Type B pancreatic cell (in vitro differentiated cells): ENCODE measurements at places on chromosomes 2 and 18. TPM values are rescaled to one million over a fixed set of nuclear protein-coding genes. Genes with fewer than 3 reads are reported as not detected.

GRCh38 chr2:185221-185620 lies 78.6 kb downstream of the SH3YL1 start:
- no peak for DNase-seq

DNA sequence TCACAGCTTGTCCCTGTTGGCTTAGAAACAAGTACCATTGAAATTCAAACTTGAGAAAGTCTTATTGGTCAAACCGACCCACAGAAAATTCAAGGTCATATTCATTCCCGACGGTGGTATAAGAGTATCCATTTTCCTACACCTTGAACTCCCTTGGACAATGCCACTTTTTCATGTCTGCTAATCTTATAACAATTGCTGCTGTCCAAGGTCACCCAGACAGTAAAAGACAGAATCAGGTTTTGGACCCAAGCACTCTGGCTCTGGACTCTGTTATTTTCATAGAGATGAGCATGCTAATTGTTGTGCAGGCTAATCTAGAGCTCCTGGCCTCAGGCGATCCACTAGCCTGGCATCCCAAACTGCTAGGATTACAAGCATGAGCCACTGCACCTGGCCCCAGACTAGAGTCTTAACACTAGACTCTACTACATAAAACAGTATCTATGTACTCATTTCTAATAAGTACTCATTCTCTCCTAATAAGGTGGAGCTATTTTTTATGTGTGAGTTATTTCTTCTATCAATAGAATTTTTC lies 57.8 kb downstream of the C2orf76 start:
- DNase-seq = no peak

DNA sequence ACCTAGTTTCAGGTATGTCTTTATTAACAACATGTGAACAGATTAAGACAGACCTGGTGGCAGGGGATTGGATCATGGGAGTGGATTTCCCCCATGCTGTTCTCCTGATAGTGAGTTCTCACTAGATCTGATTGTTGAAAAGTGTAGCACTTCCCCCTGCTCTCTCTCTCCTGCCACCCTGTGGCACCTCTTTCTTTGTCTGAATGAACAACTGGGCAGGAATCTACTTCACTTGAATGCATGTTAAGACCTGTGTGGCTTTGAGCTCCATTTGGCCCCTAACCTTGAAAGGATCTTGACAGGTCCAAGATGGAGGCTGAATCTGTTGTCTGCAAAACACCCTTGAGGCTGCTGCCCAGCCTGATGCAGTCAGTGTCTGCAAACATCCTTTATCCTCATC lies 194.4 kb downstream of the RNF144A start:
- DNase-seq = no peak

DNA sequence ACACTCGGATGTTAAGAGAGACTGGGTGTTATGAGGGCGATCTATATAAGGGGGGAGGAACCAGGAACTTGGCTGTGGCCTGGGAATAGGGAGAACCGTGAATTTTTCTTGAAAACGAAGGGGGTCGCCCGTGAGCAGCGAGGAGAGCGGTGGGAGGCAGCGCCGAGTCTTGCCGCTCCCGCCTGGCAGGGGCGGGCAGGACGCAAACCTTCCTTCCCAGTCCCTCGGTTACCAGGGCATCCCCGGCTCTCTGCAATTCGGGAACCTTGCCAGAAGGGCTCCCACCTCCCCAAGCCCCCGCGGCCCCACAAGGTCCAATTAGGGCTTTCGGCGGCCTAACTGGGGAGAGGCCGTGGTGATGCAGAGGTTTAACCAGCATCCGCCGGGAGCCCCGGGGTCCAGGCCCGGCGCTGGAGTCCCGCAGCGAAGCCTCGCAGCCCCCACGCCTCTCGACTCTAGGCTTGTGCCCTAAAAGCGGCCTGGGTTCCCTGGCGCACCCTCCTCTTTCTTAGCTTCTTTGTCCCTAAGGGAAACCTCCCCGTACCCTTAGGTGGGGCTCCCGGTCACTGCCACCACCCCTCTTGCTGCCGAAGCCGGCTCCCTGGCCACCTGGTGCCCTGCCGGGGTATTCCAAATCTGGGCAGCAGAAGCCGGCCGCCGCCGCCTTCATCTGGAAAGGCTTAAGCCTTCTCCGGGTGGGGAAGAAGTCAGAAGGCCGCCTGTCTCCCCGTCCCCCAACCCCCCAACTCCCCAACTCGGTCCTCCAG lies 680 bp upstream of the FHOD3 start:
- DNase-seq = peak; percentile 83

DNA sequence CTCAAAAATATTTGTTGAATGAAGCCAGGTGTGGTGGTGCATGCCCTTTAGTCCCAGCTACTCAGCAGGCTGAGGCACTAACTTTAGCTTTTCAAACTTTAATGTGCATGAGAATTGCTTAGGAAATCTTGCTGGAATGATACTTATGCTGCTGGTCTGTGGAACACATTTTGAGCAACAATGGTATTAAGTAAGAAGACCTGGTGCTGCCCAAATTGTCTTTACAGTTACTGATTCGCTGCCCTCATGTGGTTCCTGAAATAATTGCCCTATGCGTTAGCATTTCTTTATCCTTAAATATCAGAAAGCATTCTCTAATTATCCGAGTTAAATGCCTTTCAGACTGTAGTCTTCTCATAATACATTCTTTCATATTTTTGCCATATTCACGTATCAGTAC lies 76.0 kb upstream of the SESTD1 start:
- DNase-seq = no peak

DNA sequence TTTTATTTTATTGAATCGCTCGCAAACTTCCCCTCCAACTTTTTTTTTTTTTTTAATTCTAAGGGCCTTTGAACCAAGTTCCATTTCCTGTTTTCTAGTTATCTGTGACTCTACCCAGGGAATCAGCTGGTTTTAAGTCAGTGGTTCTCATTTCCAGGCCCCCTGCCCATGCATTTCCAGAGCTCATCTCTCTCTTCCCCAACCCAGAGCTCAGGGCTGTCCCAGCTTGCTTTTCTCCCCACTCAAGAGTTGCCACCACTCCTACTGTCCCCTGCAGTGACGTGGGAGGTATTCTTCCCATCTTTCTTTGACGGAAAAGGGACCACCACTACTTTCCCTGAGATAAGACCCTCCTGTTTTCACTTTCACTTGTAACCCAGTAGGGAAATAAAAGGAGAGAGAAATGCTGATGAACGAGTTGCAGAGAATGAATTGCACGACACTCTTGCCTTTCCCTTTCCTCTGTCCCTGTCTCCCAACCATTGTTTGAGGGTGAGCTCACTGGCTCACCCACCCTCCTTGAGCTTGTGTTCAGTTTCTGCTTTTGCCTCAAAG lies 42.1 kb downstream of the TET3 start:
- DNase-seq = no peak

GRCh38 chr2:79630972-79631557 lies 118.2 kb downstream of the CTNNA2 start:
- no peak for DNase-seq

DNA sequence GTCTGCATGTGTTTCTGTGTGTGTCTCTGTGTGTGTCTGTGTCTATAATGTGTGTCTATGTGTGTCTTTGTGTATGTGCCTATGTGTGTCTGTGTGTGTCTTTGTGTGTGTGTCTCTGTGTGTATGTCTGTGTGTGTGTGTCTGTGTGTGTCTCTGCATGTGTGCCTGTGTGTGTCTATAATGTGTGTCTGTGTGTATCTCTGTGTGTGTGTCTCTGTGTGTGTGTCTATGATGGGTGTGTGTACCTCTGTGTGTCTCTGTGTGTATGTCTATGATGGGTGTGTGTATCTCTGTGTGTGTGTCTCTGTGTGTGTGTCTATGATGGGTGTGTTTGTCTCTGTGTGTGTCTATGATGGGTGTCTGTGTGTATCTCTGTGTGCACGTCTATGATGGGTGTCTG lies 126.2 kb upstream of the GPC1 start:
- DNase-seq = peak; percentile 18

GRCh38 chr2:218282173-218282991 lies 9.9 kb downstream of the TMBIM1 start:
- DNase-seq = no peak

- no peak for DNase-seq
These were observed 4.0 kb upstream of the SLC3A1 start for GRCh38 chr2:44271296-44271695.

Gene MAP2
- 18.2 and 37.5 TPM in 2 replicates for total RNA-seq

Gene RESP18
- not detected in 2 replicates for total RNA-seq

Gene CERKL
- 2.9 and 4.3 TPM in 2 replicates for total RNA-seq

Gene FBLN7
- 4.2 and 9.5 TPM in 2 replicates for total RNA-seq

Gene SLC14A1
- total RNA-seq = 0.76 and 2.4 TPM in 2 replicates

Gene RNU2-63P
- 4.9 and 18.8 TPM in 2 replicates for total RNA-seq
